ENCODE measurements at places on chromosomes 11 and 22.

- DNase-seq, result no peak
Observed at GRCh38 chr11:68015467-68015866, 5.3 kb downstream of the ALDH3B1 start.

DNA sequence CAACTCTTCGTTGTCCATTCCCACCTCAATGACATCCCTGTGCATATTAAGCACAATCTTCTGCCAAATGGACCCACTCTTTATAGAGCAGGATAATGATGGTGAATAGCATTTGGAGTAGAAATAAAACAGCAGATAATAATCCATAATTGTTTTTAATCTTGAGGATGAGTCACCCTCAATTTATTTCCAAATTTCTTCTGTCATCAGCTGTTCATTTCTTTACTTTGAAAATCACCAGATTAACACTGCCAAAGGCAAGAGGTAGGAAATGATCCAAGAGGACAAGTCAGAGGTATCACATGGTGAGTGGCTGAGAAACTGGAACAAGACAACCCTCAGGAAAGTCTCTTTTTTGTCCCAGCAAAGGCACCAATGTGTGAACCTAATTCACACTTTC, 7.3 kb upstream of the AMBRA1 start:
- DNase-seq, result no peak

GRCh38 chr11:68584097-68584496, 100.2 kb upstream of the GAL start:
- DNase-seq, result peak; percentile 37

DNA sequence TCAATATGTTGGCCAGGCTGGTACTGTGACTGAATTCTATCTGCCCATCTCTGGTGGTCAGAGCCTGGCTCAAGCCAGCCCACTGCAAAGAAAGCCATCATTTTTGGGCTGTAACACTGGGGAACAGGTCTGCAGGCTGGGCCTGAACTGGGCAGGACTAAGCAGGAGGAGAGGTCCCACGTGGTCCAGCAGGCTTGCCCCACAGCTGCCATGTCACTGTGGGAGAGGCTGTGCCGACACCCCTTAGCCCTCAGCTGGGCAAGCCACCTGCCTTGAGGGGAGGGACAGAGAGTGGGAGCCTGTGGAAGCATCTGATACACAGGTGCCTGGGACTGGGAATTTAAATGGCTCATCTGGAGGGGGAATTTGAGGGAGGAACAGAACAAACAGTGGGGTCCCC, 66.7 kb upstream of the CLTCL1 start:
- DNase-seq, result no peak

GRCh38 chr11:103940551-103940950, 95.9 kb upstream of the DDI1 start:
- DNase-seq, result no peak

DNA sequence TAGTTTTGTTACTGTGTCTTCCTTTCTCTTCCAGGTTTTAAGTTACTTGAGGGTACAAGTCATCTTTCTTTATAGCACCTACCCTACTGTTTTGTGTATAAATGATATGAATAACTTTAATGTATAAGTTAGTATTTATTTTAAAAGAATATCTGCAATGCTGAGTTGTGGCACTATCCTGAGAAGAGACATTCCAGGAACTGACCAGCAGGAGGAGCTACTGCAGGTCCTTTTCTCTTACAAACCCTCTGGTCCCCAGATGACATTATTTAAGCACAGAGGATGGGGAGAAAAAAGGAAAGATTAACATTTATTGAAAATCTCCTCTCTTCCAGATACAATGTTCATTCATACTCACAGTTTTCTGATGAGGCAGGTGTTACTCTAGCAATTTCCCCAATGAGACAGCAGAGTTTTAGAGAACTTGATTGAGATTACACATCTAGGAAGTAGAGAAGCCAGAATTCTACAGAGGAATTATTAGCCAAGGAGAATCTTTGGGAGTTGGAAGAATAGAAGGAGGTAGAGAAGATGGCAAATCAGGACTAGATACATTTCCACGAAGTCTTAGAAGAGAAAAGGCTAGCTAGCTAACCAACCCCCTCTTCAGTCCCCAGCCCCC, 541.2 kb upstream of the API5 start:
- DNase-seq, result peak; percentile 20

DNA sequence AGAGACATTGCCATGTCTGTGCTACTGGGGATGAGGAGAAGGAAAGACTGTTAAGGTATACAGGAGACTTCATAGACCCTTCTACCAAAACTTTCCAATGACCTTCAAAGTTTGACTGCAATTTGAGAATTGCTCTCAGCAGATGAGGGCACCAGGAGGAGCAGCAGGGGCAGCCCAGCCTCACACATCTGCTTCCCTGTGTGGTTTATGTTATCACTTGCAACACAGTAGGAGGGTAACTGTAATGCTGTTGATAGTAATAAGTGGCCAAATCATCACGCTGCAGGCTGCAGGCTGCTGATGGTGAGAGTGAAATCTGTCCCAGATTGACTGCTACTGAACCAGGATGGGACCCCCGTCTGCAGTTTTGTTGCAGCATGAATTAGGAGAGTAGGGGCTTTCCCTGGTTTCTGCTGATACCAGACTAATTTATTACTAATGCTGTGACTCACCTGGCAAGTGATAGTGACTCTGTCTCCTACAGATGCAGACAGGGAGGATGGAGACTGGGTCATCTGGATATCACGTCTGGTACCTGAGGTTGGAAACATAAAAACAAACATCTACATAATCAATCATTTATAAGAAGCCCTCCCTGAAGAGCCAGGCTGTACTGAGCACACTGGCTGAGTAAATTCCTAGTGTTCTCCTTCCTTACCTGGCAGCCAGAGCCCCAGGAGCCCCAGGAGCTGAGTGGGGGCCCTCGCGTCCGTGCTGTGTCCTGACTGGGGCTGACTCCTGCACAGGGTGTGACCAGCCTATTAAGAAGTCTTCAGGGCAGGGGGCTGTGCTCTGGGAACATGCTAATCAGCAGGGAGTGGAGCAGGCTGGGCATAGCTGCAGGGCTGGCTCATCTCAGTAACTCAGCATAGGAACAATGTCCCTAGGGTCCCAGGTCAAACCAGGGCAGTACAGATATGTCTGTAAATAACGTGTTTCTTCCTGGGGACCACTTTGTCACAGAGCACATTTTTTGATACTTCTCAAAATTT, 74.4 kb downstream of the GAB4 start:
- no peak for DNase-seq

DNA sequence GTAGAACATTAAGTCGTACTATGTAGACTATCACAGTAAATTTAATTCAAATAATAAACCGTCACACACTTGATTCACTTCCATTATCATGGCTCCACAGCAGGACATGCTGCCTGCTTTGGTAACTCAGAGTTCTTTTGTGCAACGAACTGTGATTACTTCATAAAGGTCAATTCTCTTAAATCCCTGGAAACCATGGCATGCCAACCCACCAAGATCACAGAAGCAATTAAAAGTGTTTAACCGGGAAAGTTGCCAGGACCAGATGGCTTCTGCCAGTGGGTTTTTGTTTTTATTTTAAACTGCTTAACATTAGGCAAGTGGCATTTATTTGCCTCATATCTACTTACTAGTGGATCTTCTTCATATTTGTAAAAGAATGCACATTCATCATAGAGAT, 1162.1 kb downstream of the DLG2 start:
- no peak for DNase-seq
